ENCODE measurements at places on chromosomes 5 and 9. TPM values are rescaled to one million over a fixed set of nuclear protein-coding genes. Genes with fewer than 3 reads are reported as not detected.

Gene MYO10
- total RNA-seq: 104 TPM

Gene PCDHB10
- total RNA-seq: 1.7 TPM

Gene ITGA2
- 71.9 TPM for total RNA-seq

Gene OTULINL
- 0.56 TPM for total RNA-seq

Gene PLAC8L1
- not detected for total RNA-seq

Gene POU4F3
- total RNA-seq: under 0.01 TPM

Gene LMNB1
- total RNA-seq: 14.9 TPM

Gene LVRN
- total RNA-seq: under 0.01 TPM

Gene SLC36A2
- not detected for total RNA-seq

Gene CYFIP2
- total RNA-seq: 25.9 TPM

Gene PCDHA9
- total RNA-seq: under 0.01 TPM

Gene SLC44A1
- total RNA-seq: 105 TPM

Data from regular cardiac myocyte (primary cell).